Hair follicle dermal papilla cell (primary cell): ENCODE measurements at places on chromosomes 12 and 14. TPM values are rescaled to one million over a fixed set of nuclear protein-coding genes. Genes with fewer than 3 reads are reported as not detected.

The ST8SIA1 gene
- total RNA-seq = 7.1 and 7.7 TPM in 2 replicates

The AICDA gene
- total RNA-seq = not detected in 2 replicates

The TRHDE gene
- 7.8 and 32.8 TPM in 2 replicates for total RNA-seq

The GPRC5A gene
- 0.32 and 1.2 TPM in 2 replicates for total RNA-seq

The SMOC1 gene
- 0.24 and 1.8 TPM in 2 replicates for total RNA-seq

The CAPS2 gene
- 6.6 and 7.5 TPM in 2 replicates for total RNA-seq

The VTI1B gene
- total RNA-seq = 49.2 and 52.5 TPM in 2 replicates

The USP5 gene
- 87.1 and 94.1 TPM in 2 replicates for total RNA-seq

The KRT71 gene
- total RNA-seq = not detected in 2 replicates

The CABP1 gene
- 0.24 and 0.32 TPM in 2 replicates for total RNA-seq

The FOXG1 gene
- total RNA-seq = not detected in 2 replicates

The MIPOL1 gene
- total RNA-seq = 7.7 and 10.1 TPM in 2 replicates

The PHC1 gene
- 23.4 and 24.5 TPM in 2 replicates for total RNA-seq

The IFNG-AS1 gene
- total RNA-seq = not detected in 2 replicates

The TMCC3 gene
- total RNA-seq = 0.24 and 0.49 TPM in 2 replicates

The RNF31 gene
- total RNA-seq = 53.4 and 53.8 TPM in 2 replicates

The MORN3 gene
- 0.97 TPM in 2 replicates for total RNA-seq

The PCED1B gene
- total RNA-seq = 0.97 and 1.3 TPM in 2 replicates

The OTOGL gene
- total RNA-seq = 0.16 and 0.36 TPM in 2 replicates

The MYL6B gene
- 53.9 and 65.1 TPM in 2 replicates for total RNA-seq

The PA2G4 gene
- total RNA-seq = 83.1 and 84.2 TPM in 2 replicates

The KCNA5 gene
- total RNA-seq = not detected in 2 replicates

The SLC6A15 gene
- 10.8 and 13.8 TPM in 2 replicates for total RNA-seq

The GPR84 gene
- 0.12 and 0.16 TPM in 2 replicates for total RNA-seq

The TSHR gene
- 2.3 and 3.4 TPM in 2 replicates for total RNA-seq

The BCL11B gene
- 0.36 and 0.81 TPM in 2 replicates for total RNA-seq

The KLRB1 gene
- not detected in 2 replicates for total RNA-seq

The OAS2 gene
- 25.6 and 26.6 TPM in 2 replicates for total RNA-seq

The GRIP1 gene
- 0.81 TPM in 1 of 2 replicates, not detected in the other for total RNA-seq

The ZNF268 gene
- 33.3 and 41.1 TPM in 2 replicates for total RNA-seq

The LRRC23 gene
- total RNA-seq = 6.9 and 8.9 TPM in 2 replicates

The SLC6A12 gene
- not detected in 2 replicates for total RNA-seq

The FSCB gene
- total RNA-seq = not detected in 2 replicates

The PRKD1 gene
- total RNA-seq = 8.0 and 11.4 TPM in 2 replicates

The CRIP2 gene
- total RNA-seq = 55.2 and 76.9 TPM in 2 replicates

The VRTN gene
- total RNA-seq = not detected in 2 replicates

The PMCH gene
- total RNA-seq = not detected in 2 replicates

The PLEKHD1 gene
- under 0.01 and 0.24 TPM in 2 replicates for total RNA-seq

The TMEM117 gene
- total RNA-seq = 8.0 and 12.0 TPM in 2 replicates

The SMIM41 gene
- 0.16 and 0.24 TPM in 2 replicates for total RNA-seq

The ANGEL1 gene
- total RNA-seq = 15.1 and 15.4 TPM in 2 replicates

The FAM186B gene
- total RNA-seq = 0.49 and 0.61 TPM in 2 replicates

The REP15 gene
- total RNA-seq = 1.5 and 2.6 TPM in 2 replicates

The C1R gene
- 363 and 481 TPM in 2 replicates for total RNA-seq

The ERGIC2 gene
- total RNA-seq = 40.8 and 54.8 TPM in 2 replicates

The PRR4 gene
- total RNA-seq = 1.7 and 10.5 TPM in 2 replicates

The KLHDC1 gene
- 3.2 and 5.7 TPM in 2 replicates for total RNA-seq

The FICD gene
- total RNA-seq = 8.3 and 9.2 TPM in 2 replicates

The CLEC6A gene
- total RNA-seq = not detected in 2 replicates

The CLMN gene
- 2.1 and 2.7 TPM in 2 replicates for total RNA-seq

The DUSP6 gene
- 9.7 and 12.3 TPM in 2 replicates for total RNA-seq

The SPIC gene
- not detected in 2 replicates for total RNA-seq

The KCNC2 gene
- total RNA-seq = not detected in 2 replicates

The ATP5F1B gene
- total RNA-seq = 321 and 357 TPM in 2 replicates

The RPGRIP1 gene
- total RNA-seq = not detected in 2 replicates

The CMKLR1 gene
- 17.4 and 19.6 TPM in 2 replicates for total RNA-seq

The PTCSC3 gene
- not detected in 2 replicates for total RNA-seq

The EPYC gene
- total RNA-seq = not detected in 2 replicates
